ENCODE measurements at places on chromosomes 2 and 18.
A peak's percentile ranks its signal among the peaks of the same experiment; 100 is the strongest.

GRCh38 chr2:187528042-187528441, 26.2 kb downstream of the TFPI start:
- DNase-seq, result no peak

- DNase-seq, result peak; percentile 61
These were observed 281.9 kb upstream of the FN1 start for GRCh38 chr2:215717501-215718381.

DNA sequence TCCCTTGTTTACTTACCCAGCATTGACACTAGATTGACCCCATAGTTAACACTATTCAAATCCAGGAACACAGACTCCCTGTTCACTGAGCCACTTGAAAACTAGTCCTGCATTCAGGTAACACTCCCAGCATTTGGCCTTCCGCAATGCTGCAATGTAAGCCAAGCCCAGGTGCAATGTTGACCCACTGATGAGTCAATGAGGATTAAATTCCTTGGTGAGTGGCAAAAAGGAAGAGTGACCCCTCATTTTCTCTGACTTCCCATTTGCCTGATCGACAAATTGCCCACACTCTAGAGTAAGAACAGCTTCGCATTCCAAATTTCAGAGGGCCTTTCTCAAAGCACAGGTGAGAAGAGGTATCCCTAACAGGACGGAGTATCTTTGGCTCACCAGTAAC, 251.9 kb downstream of the FBXO15 start:
- DNase-seq, result no peak

DNA sequence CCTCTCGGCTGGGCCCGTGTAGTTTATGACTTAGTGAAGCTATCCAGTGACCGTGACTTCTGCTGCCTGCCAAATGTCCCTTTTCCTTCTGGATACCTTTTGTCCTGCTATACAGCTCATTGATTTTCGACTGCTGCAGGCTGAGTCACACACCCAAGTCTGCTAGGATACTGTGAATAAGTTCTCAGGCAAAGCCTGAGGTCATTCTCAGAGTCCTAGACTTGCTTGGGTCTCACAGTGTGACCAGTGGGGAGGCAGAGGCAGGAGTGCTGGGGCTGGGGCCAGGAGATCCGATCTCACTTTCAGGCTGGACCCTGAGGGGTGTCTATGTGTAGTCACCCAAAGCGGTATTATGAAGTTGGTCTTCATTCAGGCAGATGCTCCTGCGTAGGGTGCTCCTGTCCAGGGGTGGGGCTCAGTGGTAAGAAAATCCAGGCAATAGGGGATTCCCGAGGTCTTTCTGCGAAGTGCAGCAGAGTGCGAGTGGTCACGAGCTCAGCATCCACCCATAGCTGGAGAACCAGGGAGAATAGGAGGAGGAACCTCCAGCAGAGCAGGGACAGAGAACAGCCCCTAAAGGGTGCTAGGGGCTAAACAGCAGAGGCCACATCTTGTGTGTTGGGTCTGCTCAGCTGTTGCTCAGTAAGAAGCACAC, 268.6 kb upstream of the NCKAP5 start:
- no peak for DNase-seq

- DNase-seq, result no peak
These were observed 131.6 kb upstream of the FN1 start for GRCh38 chr2:215567504-215567903.

DNA sequence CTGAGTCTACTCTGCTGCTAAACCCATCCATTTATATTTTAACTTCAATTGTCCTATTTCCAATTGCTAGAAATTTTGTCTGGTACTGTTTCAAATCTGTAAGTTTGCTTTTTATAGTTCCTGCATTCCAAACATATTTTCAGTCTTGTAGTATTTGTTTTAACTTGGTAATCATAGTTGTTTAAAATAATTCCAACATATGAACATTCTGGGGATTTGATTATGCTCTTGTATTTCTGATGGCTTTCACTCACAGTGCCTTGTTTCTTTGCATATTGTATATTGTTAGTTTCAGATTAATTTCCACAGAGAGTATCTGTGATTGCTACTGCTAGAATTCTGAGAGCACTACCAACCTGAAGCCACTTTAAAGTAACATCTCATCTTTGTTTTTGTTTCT, 202.4 kb downstream of the ETAA1 start:
- no peak for DNase-seq

- DNase-seq, result no peak
These were observed 1143.6 kb upstream of the ACVR2A start for GRCh38 chr2:146701183-146701582.

DNA sequence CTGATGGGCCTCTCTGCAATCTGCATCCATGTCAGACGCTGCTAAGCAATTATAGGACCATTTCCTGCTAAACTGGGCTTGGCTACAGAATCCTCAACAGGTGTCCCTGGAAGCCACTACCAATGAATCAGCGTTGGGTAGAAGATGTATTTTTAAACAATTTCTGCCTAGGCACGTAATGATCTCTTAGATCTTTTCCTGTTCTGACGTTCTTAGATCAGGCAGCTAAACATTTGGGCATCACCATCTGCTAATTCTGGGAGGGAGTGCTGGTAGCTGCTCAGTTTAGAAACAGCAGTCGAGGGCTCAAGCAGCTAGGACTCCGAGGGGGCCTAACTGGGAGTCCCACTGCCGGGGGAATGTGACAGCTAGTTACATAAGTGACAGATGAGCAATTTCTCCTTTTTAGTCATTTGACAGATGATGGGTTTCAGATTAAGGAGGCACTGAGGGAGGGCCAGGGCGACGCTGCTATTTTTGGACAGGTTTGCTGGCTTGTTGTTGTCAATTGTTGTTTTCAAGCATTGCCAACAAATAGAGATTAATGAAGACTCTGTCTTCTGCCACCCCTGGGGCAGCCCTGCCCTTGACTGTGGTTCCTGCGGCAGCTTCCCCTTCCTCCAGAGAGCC, 92.7 kb downstream of the MRO start:
- DNase-seq, result no peak

GRCh38 chr2:50748671-50749070, 283.3 kb downstream of the NRXN1 start:
- no peak for DNase-seq

GRCh38 chr2:10668402-10669012, 21.3 kb downstream of the NOL10 start:
- DNase-seq, result peak; percentile 93

Data from trophoblast cell (in vitro differentiated cells and primary cell).